ENCODE measurements at places on chromosomes 4 and X.

- no peak for DNase-seq
Measured at GRCh38 chrX:42739741-42740140, 38.2 kb downstream of the PPP1R2C start.

DNA sequence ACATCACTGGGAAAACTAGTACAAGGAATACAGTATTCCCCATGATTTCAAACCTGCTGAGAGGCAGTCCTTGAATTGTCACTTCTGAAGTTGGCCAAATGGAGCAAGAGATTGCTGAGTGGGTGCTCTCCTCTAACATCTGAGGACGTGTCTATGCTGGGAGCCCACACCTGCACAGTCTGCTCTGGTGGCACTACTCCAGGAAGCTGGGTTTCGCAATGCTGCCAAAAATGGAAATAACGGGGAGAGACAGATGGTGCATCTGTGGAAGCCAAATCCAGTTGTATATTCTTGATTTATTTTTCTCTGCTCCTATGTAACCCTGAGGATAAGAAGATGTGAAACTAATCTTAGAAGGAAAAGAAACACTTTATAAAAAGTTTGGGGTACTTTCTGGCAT, 240.1 kb upstream of the CTSO start:
- no peak for DNase-seq

- no peak for DNase-seq
Measured at GRCh38 chrX:100263650-100264049, 146.4 kb downstream of the PCDH19 start.

DNA sequence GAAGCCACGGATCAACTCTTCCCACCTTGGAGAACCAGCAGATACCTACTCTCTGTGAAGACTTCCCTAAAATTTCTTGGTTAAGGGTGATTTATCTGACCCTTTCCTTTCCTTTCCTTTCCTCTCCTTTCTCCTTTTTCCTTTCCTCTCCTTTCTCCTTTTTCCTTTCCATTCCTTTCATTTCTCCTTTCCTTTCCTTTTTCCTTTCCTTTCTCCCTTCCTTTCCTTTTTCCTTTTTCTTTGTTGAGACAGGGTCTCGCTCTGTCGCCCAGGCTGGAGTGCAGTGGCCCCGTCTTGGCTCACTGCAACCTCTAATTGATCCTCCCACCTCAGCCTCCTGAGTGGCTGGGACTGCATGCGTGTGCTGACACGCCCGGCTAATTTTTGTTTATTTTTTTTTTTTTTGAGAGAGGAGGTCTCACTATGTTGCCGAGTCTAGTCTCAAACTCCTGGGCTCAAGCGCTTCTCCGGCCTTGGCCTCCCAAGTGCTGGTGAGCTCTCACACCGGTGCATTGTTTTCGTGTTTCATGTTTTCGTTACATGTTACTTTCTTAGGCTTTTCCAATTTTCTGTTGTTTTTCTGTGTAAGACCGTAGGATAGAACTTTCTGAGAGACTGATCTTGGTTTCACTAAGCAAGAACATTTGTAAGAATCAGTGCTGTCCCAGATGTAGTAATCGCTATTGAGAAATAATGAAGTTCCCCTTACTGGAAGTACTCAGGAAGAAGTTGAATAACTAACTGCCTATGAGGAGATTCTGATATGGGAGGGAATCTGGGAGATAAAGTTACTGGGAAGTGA, 2.0 kb downstream of the TMEM165 start:
- no peak for DNase-seq

DNA sequence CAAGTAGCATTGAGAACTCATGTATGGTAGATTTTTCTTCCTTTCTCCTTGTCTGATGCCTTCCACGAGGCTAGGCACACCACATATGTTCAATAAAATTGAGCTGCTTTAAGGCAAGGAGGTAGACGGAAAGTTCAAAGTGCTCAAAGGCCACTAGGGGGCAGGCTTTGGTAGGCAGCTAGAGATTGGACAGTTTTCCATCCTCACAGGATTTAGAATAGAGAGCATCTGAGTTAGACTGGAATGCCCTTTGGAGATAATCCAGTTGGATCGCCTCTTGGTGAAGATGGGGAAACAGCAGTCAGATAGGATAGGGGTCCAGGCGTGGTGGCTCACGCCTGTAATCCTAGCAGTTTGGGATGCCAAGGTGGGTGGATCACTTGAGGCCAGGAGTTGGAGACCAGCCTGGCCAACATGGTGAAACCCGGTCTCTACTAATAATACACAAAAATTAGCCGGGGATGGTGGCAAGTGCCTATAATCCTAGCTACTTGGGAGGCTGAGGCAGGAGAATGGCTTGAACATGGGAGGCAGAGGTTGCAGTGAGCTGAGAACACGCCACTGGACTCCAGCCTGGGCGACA, 30.4 kb downstream of the ELF4 start:
- no peak for DNase-seq

- DNase-seq, result no peak
Measured at GRCh38 chr4:18297684-18298083, 276.1 kb upstream of the LCORL start.

- no peak for DNase-seq
Measured at GRCh38 chrX:66019310-66019652, 20.6 kb downstream of the VSIG4 start.

DNA sequence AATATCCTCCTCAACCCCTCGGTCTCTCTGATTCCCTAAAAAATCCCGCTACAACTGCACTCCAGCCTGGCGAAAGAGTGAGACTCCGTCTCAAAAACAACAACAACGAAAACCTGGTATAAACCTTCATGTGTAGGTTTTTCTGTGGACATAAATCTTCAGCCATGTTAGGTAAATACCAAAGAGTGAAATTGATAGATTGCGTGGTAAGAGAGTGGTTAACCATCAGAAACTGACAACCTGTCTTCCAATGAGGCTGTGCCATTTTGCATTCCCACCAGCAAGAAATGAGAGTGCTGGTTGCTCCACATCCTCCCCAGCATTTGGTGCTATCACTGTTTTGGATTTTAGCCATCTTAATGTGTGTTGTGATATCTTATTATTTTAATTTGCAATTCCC, 10.9 kb downstream of the TBC1D19 start:
- DNase-seq, result no peak

DNA sequence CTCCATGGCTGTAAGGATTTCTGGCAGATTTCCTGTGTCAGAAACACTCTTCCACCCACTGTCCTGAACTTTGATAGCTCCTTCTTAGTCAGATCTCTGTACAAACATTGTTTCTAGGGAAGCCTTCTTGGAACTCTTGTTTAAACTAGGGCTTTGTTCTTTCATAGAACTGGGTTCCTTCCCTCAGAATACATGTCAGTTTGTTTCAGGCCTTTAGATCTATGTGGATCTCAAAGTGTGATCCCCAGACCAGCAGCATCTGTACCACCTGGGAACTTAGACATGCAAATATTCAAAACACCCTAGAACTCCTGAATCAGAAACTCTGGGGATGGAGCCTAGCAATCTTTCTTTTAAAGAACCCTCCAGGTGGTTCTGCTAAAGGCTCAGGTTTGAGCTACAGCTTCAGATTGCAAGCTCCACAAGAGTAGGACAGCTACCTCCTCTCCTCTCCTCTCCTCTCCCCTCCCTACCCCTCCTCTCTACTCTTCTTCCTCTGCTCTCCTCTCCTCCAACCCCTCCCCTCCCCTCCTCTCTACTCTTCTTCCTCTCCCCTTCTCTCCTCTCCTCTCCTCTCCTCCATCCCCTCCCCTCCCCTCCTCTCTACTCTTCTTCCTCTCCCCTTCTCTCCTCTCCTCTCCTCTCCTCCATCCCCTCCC, 12.7 kb downstream of the RASSF6 start:
- DNase-seq, result no peak

GRCh38 chr4:16110199-16110598, 26.4 kb upstream of the PROM1 start:
- DNase-seq, result no peak

- no peak for DNase-seq
Measured at GRCh38 chrX:86171366-86171765, 23.1 kb downstream of the DACH2 start.

- no peak for DNase-seq
Measured at GRCh38 chrX:111102636-111103035, 6.6 kb downstream of the PAK3 start.

- no peak for DNase-seq
Measured at GRCh38 chr4:180436361-180436760, 1806.8 kb upstream of the TENM3 start.

DNA sequence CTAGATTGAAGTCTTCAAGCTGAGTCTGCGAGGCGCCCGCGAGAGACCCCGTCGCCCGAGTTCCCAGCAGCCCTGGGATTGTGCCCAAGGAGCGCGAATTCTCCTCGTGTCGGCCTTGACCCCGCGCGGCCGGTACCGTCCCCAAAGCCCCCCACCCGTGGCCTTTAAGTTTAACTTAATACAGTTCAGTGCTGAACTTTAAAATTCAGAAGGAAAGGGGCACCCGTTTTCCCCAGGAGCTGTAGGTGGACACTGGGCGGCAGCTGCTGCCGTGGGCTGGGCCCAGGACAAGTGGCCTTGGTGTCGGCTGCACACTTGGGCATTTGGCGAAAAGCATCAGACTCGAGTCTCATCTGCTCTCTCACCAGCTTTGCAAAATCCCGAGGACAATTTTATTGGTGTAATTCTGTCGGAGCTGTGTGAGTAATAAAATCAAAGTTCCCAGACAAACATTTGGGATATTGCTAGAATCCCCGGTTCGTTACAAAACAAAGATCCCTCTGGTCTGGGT, 634 bp downstream of the CWH43 start:
- no peak for DNase-seq

DNA sequence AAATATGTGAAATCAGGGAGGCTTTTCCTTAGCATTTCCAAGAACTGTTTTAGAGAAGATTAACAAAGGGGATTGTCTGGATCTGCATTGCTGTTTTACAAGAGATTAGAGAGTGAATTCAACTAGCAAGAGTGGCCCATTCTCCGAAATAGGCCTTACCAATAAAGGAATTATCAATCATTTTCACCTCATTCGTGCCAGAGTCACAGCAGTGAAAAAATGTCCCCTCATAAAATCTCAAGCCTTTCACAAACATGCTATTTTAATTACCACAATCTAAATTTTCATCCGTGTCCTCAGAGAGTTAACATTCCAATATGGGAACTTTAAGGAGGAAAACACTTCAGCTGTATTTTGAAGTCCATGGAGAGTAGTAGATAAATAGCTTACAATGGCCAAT, 979.6 kb downstream of the RPA4 start:
- DNase-seq, result no peak

DNA sequence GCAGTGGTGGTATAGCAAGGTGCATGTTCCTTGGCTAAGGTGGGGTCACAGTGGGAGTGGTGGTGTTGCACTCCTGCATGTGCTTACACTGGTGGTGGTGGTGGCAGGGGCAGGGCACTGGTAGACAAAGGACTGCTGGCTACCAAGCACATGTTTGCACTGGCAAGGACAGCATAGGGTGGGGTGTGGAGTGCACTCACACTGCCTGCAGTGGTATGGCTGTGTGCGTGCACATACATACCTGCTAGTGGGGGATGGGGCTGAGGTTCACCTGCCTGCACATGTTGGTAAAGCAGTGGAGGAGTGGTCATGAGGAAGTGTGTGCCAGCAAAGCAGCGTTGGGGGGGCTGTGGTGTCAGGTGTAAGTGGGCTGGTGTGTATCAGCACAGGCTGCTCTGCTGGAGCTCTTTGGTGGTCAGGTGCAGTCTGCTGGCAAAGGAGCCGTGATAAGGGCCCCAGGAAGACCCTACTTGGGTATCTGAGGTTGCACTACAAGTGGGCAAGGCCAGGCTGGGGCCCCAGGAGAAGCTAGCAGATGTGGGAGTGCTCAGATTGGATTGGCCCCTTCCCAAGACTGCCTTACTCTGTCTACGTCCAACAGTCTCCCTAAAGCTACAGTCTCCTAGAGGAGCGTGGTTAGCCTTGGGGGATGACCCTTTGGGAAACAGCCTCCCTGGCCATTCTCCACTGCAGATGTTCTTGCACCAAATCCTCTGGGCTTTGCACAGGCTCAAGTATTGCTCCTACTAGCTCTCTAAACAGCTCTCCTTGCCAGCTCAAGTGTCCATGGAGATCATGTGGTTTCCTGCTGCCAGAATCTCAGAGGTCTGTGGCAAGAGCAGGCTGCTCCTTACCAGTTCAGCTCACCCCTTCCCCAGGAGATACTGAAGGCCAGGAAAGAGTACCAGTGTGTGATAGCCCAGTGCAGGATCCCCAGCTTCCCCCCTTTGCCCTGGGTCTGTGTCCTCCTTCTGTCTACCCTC, 486.3 kb upstream of the PABPC4L start:
- no peak for DNase-seq

GRCh38 chr4:5463361-5463760, 245.0 kb downstream of the EVC2 start:
- DNase-seq, result no peak

- DNase-seq, result no peak
Measured at GRCh38 chr4:40330536-40330935, 4.6 kb upstream of the CHRNA9 start.

DNA sequence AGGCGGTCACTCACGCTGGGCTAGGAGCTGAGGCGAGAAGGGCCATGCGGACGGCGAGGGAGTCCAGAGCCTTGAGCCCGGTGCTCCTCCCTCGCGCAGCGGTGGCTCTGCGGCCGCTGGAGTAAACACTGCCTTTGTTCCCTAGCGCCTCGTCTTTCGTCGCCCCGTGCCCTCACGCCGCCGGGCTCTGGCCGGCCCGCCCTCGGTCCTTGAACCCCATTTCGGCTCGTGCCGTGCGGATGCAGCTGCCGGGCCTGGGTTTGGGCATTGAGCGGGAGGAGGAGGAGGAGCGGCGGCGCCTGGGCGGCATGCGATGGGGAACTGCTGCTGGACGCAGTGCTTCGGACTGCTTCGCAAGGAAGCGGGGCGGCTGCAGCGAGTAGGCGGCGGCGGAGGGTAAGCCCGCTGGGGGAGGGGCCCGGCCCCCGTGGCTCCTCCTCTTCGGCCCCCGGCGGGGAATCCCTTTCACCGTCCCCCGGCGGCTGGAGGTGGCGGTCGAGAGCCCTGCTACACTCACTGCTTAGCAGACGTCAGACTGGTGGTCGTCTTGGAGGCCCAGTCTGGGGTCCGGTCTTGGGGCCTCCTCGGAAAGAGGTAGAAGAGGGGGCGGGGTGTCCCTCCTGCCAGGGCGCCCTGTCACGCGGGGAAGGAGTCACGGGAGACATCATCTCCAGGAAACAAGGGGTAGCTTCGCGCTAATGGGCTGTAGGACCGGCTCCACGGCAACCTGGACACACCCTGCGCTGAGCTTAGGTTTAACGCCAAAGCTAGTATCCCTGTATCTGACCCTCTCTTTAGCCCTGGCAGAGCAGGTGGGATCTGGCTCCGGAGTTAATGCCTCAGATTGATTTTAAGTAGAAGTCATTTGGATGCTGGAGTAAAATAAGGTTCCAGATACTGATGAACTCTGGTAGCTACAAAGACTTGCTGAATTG, at the start of gene AP1AR:
Gene AP1AR, plus strand, starts transcription at position 9 of the 935 bp plus-strand sequence. Its CDS starts 305 bp downstream, at position 314.
- peak; percentile 67 for DNase-seq
